Suppressor macrophage treated with lipopolysaccharide for 4 hours (primary cell): ENCODE measurements at places on chromosomes 1 and 21.

DNA sequence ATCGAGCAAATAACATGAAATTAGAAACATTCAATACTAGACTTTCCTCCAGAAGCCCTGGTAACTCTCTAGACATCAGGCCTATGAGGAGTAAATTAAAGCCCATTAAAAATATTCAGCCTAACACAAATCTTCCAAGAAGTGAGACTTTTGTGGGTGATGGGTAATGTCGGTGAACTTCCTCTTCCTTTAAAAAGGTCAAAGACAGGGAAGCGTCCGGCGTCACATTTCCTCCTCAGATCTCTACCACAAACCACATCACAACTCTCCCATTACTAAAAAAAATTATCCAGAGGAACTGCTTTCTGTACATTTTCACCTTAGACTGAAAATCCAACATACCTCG is 1.4 kb downstream of the EIF4G3 start:
- DNase-seq, result peak; percentile 90

DNA sequence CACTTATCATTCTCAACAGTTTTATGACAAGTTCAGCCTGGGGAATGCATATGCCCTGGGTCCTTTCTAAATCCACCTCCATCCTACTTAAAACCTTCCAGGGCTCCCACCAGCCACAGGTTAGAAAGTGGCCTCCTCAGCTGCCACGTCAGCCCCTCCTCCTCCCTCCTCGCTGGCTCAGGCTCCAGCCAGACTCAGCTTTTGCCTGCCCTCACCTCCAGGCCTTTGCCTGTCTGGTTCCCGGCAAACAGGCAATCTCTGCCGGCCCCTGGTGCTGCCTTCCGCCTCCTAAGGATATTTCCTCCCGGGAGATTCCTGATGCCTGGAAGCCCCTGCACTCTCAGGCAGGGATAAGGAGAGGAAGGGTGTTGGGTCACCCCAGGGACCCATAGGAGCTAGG is 9.5 kb downstream of the RHBG start:
- DNase-seq, result no peak

DNA sequence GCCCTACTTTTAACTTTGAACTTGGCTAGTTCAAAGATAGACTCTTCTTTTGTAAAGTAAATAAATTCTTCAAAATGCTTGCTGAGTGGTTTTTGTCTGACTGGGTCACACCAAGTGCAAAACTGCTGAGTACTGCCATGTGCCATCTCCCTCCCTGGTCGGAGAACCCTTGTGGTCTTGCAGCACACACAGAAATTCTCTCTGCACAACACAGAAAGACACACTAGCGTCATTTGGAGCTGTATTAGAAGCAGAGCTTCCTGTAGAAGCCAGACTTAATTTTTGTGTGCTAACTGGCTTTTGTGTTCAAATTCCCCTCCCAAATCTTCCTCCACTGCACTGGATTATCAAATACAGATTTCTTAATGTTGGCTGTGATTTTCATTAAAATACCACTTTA is 2.5 kb downstream of the PSMB4 start:
- no peak for DNase-seq

- DNase-seq, result no peak
Measured at GRCh38 chr1:152148051-152148450, 11.0 kb downstream of the RPTN start.

DNA sequence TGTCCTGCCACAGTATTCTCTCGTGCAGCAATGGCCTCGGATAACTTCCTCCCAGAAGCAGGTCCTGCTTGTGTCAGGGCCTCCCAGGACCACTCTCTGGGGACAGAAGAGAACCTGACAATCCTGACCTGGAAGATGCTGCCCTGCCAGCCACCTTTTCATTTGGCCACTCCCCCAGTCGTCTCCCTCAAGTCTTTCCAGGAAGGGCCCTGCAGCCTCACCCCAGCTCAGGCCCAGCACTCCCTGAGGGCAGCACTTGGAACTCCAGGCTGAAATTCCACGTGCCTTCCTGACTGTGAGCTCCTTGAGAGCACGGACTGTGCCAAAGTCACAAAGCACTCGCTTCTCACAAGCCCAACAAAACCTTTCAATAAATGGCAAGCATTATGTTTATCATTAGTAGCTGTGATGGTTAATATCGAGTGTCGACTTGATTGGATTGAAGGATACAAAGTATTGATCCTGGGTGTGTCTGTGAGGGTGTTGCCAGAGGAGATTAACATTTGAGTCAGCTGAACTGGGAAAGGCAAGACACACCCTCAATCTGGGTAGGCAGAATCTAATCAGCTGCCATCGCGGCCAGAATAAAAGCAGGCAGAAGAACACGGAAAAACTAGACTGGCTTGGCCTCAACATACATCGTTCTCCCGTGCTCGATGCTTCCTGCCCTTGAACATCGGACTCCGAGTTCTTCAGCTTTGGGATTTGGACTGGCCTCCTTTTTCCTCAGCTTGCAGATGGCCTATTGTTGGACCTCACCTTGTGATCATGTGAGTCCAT is 2.3 kb upstream of the CLEC20A start:
- DNase-seq, result no peak
